T47D (cell line): ENCODE measurements at places on chromosomes 4 and X.

- DNase-seq = no peak
Observed at GRCh38 chr4:123588631-123589241, 192.1 kb downstream of the SPRY1 start.

GRCh38 chrX:10401239-10401638 lies 219.1 kb downstream of the MID1 start:
- DNase-seq = no peak

DNA sequence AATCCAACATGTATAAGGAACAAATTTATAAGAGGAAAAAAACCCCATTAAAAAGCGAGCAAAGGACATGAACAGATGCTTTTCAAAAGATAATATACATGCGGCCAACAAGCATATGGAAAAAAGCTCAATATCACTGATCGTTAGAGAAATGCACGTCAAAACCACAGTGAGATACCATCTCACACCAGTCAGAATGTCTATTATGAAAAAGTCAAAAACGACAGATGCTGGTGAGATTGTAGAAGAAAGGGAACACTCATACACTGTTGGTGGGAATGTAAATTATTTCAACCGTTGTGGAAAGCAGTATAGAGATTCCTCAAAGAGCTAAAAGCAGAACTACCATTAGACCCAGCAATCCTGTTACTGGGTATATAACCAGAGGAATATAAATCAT lies 465.4 kb downstream of the TMA16 start:
- no peak for DNase-seq

DNA sequence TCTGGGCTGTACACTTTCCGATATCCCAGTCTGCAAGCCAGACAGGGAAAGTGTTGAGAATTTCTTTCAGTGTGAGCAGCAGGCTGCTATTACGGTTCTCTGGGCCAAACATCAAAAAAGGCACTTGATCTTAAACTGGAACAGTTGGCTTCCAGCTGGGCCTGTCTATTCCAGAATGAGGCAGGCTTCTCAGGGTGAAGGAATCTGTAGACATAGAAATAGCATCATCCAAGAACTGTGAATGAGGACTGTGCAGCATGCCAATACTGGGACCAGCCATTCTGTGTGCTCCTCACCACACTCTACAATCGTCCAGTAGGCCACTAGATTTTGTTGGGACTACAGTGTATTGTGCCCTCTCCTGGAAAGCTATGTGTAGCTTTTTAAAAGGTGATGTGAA lies 31.1 kb downstream of the ART3 start:
- no peak for DNase-seq

DNA sequence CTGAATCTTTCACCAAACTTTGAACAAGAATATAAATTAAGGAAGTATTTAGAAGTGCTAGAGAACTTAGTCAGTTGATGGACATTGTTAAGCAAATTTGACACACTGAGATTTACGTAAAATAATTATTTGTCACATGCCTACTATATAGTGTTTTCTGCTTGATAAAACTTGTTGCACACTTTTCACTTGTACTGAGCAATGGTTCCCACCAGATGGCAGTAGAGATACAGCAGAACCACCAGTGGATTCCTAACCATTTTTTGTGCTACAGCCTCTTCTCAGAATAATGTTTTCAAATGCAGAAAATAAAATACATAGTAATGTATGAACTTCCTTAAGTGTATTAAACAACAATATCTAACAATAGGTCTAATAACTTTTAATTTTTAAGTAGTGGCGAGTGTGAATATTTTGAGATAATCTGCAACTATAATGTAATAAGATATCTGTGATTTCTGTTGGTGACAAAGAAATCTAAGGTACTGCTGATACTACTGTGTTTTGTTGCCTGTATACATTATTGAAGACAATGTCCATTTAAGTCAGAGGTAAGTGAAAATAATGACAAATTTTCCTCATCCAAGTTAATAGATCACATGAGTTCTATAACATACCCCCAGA lies 81.2 kb downstream of the APOOL start:
- DNase-seq = peak; percentile 19

- peak; percentile 80 for DNase-seq
Observed at GRCh38 chr4:189143263-189143952, 797.3 kb upstream of the FRG1 start.

- no peak for DNase-seq
Observed at GRCh38 chr4:17009871-17010367, 111.5 kb upstream of the LDB2 start.

DNA sequence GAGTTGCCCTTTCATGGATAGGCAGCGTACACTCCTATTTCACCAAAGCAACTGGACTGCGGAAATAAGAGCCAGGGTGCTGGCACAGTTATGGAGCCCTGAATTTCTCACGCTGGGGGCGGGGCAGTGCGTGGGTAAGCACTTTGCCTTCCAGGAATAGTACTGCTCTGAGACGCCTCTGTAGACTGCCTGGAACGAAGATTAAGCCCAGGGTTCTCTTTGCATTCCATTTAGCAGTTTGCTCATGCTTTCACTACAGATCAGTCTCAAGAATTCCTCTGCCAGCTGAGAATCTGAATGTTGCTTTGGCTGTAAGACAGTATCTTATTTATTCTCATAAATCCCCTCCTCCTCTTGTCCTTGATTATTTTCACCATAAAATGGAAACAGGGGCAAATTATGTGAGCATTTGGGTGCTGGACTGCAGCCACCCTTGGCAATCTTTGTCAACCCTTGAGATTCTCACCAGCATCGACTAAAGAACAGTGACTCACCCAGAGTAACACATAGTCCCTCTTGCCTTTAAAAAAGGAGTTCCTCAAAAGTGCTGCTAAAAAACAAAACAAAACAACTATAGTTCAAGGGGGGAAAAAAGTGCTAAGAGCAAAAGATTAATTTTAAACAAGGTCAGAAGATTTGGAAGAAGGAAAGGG lies 88.9 kb upstream of the CITED1 start:
- no peak for DNase-seq

GRCh38 chr4:113899271-113900070 lies 80.0 kb downstream of the ARSJ start:
- no peak for DNase-seq

DNA sequence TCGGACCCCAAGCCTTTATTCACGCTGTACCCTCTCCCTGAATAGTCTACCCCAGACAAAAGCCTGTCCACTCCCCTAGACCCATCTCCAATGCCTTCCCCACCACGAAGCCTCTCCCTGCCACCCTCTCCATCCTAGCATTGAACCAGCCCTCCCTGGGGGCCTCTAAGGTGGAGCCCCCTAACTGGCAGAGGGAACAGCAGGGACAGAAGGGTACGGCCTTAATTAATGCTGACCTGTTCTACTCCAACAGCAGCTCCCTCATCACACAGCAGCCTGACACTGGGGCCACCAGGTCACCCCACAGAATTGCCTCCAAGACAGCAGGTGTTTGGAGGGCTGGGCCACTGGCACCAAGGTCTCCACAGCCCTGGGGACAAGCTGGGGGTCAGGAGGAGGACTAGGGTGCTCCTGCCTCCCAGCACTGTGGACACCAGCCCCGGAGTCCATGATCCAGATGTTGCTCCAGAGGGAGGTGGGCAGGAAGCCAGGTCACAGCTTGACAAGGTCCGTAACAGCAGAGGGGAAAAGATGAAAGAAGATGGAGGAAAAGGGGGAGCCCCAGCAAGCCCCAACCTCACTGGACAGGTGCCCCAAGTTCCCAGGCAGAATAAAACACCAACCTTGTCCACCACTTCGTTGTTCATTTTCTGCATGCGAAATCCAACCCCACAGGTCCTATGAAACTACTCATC lies 3.7 kb downstream of the CRMP1 start:
- no peak for DNase-seq

- DNase-seq = no peak
Observed at GRCh38 chr4:82754513-82755165, 44.0 kb downstream of the SCD5 start.

GRCh38 chr4:172716291-172716690 lies 452.3 kb upstream of the GALNT7 start:
- DNase-seq = no peak

DNA sequence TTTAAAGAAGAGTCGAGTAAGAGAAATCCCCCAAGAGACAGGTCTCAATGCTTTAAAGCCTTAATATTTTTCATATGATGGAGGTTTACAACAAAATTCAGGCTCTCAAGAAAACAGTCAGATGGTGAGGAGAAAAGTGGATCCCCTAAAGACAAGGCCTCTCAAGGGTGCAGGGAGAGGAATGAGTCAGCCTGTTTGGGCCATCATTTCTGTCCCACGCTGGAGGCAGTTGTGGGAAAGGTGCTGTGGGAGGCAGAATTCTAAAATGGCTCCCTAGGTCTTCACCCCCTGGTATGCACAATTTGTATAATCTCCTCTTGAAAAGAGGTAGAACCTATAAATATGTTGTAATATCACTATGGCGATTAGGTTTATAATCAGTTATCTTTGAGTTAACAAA lies 4.6 kb upstream of the TIFA start:
- DNase-seq = no peak

DNA sequence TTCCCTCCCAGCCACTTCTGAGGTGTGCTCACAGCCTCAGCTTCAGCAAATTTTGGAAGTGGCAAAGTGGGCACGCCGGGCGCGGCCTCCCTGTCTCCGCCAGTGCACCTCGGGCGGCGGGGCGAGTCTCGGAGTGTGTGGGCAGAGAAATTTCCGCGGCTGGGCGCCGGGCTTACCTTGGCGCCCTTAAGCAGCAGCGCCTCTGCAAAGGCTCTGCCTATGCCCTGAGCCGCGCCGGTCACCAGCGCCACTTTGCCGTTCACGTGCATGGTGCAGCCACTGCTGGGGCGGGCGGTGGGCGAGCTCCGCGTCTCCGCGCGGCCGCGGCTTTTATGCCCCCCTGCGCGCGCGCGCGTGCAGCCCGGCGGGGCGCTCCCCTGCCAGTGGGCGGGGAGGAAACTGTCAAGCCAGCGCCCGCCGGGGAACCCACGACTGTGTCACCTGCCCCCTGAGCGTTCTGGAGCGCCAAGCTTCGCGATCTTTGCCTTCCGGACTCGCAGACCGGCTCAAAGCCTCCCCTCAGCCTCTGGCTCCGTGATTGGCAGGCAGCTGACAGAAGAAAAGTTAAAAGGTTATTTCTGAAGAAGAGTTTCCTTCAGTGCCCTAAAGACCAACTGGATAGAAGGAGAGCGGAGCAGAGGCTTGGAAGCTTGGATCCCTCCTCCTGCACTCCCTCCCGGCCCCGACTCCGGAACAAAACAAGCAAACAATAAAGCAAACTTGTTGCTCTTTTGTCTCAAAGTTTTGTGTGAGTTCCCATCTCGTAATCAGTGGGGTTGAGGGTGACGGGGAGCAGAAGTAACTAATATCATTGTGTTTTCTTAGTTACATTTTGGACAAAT lies at the start of gene HPGD:
HPGD (minus strand) TSS at position 306 of the 842 bp plus-strand sequence; CDS start at position 269, 37 bp downstream.
- DNase-seq = peak; percentile 7

DNA sequence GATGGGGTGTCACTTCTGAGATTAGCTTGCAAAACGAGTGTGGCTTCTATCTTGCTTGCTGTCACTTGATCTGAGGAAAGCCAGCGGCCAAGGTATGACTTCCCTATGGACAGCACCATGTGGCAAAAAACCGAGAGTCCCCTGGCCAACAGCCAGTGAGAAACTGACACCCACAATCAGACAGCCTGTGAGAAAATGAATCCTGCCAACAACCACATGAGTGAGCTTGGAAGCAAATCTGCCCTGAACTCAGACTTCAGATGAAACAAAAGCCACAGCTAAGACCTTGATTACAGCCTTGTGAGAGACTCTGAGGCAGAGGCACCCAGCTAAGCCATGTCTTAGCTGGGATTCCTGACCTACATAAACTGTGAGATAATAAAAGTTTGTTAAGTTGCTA lies 45.5 kb downstream of the PPP1R2C start:
- no peak for DNase-seq

DNA sequence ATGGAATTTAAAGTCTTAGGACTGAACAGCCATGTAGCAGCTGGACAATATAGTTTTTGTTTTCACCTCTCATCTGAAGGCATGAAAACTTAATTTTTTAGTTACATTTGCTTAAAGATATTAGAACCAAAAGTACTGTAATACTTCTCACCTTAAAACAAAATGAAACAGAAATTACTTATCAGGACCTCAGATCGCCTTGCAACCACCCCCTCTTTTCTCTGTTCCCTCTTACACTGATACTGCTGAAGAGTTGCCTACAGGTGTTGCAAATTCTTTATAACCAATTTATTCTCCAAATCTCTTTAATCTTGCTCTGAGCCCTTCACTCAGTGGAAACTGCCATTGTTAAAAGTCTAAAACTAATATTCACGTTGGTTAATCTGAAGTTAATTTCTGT lies 145.0 kb downstream of the SPCS3 start:
- DNase-seq = no peak

DNA sequence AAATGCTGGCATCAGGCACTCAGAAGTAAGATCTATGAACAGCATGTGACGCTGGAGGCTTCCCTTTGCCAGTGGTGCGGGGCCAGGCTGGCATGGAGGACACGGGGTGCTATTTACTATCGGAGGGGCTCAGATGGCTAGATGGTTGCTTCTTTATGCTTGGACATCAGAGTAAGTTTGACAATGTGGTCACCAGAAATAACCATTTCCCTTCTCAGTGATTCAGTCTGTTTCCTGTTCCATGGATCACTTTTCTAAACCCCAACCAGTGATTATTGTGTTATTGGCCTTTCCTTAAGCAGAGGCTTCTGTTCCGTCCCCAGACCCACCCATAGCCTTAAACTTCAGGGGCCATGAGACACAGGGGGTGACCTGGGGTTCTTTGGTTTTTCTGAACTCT lies 55.4 kb upstream of the DHX15 start:
- no peak for DNase-seq
